ENCODE measurements at places on chromosomes 1 and 21.
A peak's percentile ranks its signal among the peaks of the same experiment; 100 is the strongest.

DNA sequence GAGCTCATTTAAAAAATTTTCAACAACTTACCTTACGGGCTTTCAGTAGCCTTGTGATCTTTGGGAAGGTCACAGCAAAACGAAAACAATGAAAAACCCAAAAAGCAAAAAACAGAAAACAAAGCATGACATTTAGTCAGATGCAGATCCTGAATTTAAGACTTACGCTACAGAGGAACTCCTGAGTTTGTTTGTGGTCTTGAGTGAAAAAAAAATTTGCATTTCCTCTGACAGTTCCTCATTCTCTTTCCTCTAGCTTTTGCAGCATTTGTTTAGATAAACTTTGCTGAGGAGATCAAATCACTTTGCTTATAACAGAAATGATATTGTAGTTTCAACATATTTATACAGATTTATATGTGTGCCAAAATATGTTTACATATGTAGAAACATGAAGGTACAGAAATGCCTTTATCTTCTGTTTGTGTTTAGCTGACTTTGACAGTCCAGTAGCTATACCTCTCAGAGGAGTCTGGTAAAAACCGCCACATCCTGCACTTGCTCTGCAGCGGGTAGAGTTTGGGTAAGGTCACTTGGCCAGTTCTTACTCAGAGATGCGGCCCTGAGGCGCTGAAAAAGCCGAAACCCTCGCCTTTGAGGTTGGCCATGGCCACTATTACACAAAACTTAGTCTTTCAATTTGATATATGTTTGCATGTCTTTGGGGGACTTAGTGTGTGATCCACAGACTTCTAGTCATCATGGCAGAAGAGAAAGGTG, 142.5 kb downstream of the TNR start:
- peak; percentile 50 for DNase-seq

DNA sequence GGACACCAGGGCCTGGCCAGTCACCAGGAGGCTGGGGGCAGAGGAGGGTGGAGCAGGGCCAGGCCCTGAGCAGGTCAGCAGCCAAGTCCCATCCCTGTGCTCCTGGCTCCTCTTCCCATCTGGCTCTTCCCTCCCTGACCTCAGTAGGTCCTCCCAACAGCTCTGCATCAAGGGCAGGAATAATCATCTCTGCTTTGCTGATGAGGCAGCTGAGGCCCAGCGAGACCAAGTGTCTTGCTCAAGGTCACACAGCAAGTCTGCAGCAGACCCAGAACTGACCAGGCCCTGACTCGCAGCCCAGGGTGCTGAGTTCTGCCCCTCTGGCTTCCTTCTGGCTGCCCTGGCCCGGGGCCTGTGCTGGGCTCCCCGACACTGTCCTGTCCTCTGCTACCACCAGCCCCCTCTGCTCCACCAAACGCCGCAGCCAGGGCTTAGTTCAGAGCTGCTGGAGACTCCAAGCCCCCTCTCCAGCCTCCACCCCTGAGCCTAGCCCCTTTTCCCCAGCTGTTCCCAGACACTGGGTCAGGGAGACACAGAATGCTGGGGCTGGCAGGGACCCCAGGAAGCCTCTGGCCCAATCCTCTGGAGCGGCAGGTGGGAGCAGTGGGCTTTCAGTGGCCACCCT, 224.9 kb downstream of the PTPRU start:
- DNase-seq = no peak

DNA sequence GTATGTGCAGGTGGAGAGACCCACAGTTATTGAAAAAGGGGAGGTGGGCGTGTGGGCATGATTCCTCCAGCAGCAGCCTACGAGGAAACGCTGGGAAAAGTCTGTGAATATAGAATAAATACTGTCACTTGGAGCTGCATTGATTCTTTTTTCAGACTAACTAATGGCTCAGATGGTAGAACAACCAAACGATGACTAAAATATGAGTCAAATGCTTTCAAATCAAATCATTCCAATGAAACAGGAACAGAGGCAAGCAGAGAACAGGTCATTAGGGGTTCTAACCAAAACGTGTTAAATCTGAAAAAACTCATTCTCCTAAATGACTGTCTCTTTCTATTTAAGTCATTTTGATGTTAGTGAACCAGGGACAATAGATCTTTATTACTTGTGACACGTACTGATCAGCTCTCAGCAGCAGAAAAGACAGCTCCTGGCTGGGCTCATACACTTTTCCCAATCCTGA, 35.1 kb upstream of the SEC16B start:
- peak; percentile 12 for DNase-seq

GRCh38 chr1:41534181-41535076, 49.9 kb upstream of the EDN2 start:
- DNase-seq = no peak

GRCh38 chr21:42187976-42188653, 30.8 kb upstream of the ABCG1 start:
- peak; percentile 87 for DNase-seq

GRCh38 chr1:14474856-14475255, 123.6 kb upstream of the KAZN start:
- no peak for DNase-seq

DNA sequence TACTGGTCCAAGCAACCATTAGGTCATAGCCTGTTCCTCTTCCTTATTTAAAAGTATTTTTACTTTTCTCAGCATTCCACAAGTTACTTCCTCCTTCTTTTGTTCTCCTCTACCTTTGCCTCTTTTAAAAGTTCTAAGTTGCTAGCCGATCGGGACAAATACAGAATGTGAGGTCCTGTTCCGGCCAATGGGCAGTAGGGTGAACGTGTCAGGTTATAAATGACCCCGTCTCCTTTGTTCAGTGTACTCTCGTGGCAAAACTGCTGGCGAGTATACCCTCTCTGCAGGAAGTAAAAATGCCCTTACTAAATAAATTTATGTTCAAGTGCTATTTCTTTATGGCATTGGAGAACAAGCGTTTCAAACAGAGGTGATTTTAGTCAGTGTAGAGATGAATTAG, 2.5 kb downstream of the ADCY10 start:
- no peak for DNase-seq

DNA sequence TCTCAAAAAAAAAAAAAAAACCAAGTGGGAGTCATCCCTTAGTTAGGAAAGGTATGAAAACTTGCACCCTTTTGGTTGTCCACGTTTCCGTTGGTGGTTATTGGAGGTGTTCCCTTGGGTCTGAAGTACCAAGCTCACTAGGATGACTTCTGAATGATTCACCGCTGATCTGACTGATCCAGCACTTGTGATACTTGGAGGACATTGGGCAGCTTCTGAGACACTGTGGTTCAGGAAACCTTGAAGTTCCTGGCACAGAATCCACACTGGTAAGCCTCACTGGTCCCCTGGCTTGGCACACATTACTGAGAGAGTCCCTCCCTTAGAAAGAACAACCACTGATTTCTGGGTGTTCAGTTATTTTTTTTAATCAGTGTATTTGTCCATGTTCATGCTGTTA, 91.9 kb downstream of the RYR2 start:
- no peak for DNase-seq

- peak; percentile 67 for DNase-seq
Observed at GRCh38 chr1:26597629-26598039, 68.1 kb downstream of the RPS6KA1 start.

DNA sequence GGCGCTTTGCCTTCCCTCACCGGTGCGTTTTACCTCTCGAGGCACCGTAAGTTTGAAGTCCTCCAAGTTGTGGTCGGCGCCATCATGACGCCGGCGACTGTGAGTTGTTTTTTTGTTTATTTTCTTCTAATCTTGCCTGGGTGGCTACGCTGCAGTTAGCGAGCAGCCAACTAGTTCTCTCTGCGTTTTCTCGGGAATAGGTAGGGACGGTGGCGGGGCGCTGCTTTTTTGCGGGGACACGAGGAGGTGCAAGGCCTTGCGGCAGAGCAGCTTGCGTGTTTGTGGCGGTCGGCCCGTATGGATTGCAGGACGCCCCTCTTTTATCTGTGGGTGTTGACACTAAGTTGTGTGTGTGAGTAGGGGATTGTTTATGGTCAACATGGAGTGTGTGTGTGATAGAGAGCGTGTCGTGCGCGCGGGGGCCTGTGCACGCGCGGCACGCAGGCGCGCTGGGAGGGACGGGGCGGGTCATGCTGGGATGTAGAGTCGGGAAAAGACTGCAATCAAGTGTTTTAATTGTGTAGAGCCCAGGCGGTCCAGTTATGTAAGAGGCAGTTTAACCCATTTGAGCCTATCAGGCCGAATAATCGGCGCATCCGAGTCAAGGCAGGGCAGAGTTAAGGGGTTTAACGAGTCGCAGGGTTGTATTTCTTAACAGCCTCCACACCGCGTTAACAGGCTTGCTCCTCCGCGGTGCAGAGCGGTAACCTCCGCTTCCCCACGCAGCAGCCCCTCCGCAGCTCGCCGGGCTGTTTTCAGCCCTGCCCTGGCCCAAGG, 1.2 kb upstream of the NEGR1 start:
- peak; percentile 12 for DNase-seq

DNA sequence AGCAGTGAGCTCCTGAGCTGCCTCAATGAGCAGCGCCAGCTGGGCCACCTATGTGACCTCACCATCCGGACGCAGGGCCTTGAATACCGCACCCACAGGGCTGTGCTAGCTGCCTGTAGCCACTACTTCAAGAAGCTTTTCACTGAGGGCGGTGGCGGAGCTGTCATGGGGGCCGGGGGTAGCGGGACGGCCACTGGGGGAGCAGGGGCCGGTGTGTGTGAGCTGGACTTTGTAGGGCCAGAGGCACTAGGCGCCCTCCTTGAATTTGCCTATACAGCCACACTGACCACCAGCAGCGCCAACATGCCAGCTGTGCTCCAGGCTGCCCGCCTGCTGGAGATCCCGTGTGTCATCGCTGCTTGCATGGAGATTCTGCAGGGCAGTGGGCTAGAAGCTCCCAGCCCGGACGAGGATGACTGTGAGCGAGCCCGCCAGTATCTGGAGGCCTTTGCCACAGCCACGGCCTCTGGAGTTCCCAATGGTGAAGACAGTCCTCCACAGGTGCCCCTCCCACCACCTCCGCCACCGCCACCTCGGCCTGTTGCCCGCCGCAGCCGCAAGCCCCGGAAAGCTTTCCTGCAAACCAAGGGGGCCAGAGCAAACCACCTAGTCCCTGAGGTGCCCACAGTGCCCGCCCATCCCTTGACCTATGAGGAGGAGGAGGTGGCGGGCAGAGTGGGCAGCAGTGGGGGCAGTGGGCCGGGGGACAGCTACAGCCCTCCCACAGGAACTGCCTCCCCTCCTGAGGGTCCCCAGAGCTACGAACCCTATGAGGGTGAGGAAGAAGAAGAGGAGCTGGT, 12.3 kb downstream of the ZBTB7B start:
- DNase-seq = no peak

DNA sequence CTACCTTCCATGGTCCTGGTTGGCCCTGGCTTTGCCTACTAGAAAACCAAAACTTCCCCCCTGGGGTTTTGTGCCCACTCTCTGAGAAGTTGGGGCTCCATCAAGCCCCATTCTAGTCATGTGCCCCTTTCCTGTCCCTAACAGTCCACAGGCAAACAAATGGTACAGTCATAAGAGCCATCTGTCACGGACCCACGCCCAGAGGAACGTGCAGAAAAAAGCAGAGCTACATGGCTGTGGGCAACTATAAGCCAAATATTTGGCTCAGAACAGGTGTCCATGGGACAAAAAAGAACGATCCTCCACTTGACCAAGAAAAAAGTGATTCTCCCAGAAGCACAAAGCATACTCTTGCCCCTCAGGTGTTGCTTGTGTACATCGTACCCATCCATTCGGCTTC, 14.6 kb upstream of the TRNAU1AP start:
- DNase-seq = no peak

DNA sequence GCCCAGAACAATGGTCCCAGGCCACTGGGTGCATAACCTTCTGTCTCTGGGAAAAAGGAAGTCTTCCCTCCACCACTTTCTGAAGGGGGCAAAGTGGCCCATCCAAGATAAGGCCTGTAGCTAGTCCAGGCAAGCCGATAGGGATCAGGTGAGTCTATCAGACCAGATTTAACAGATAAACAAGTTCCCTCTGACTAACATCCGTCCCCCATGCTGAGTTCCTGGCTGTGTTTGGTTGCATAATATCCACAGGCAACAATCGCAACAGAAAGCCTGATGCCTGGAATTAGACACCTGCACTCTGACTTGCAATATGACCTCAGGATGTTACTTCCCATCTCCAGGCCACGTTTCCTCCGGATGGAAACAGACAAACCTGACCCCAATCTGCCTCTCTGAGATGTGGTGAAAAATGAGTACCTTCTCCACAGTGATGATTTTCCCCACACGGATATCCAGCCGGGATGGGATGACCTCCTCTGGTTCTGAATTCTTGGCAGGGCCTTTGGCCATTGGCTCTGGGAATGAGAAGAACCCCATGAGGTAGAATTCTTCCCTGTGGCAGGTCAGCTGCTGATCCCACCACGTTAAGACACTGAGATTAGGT, 36.4 kb downstream of the YARS1 start:
- no peak for DNase-seq

GRCh38 chr1:168863772-168864171, 134.8 kb upstream of the DPT start:
- DNase-seq = no peak

DNA sequence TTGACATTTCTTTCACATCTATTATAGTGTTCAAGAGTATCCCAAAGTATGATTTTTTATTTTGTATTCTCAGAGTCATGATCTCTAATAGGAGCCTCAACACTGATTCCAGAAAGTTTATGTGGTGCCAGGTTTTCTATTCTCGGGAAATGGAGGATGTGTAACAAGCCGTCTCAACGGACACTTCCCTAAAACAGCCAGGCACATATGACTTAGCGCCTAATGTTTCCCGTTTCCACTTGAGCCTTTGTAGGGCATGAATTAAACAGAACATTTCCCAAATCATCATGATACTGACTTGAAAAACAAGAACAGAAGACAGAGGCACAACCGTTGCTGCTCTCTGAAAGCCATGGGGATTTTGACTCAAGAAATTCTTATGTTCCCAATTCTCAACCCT, 8.0 kb downstream of the CYYR1 start:
- DNase-seq = no peak

DNA sequence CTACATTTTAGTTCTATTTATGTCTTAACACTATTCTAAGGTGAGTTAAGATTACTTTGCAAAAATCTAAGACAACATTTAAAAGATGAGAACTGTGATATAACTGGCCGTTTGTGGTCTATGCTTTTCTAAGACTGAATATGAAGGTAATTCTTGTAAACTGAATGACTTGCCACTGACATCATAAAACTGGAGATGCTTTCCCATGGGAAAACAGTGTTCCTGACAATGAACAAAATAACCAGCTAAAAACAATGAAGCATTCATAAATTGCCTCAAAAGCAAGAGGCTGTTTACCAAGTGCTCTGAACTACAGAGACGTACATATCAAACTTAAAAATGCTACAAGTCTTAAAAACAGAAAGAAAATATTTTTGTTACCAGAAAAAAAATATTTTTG, 54.7 kb downstream of the APP start:
- no peak for DNase-seq

DNA sequence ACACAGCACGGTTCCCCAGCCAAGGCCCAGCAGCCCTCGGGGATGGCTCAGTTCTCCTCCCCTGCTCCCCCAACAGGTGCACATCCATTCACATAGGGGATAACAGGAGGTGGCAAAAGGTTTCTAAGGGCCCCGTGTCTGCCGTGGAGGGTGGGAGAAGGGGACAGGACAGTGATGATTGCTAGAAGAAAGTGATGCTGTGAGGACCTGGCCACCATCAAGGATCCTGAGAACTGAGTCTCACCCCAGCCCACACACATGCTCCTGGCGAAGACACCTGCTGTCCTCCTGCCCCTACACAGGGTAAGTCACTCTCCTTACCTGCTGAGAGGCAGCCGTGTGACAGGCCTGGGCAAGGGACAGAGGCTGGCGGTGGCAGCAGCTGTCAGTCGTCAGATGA, 54.5 kb downstream of the GNG4 start:
- no peak for DNase-seq

Measured in GM13976 (cell line).